Kidney (tissue), 22 donors: ENCODE measurements at places on chromosomes 11 and 22. TPM values are rescaled to one million over a fixed set of nuclear protein-coding genes. Genes with fewer than 3 reads are reported as not detected.

The LUZP2 gene
- 0.19 TPM for total RNA-seq

The C22orf23 gene
- total RNA-seq = 0.57 TPM

The KLHL35 gene
- 1.8 TPM for total RNA-seq

The ALX4 gene
- total RNA-seq = 0.16 TPM

The NTM gene
- 10.3 TPM for total RNA-seq

The MOGAT2 gene
- total RNA-seq = not detected

The MS4A14 gene
- total RNA-seq = 2.1 TPM

The FOSL1 gene
- total RNA-seq = 3.2 TPM

The SCGB1C1 gene
- not detected for total RNA-seq

The RRP8 gene
- total RNA-seq = 23.4 TPM

The KCTD14 gene
- 13.7 TPM for total RNA-seq

The MIOX gene
- total RNA-seq = 3.5 TPM

The APOL3 gene
- 43.7 TPM for total RNA-seq

The KDM4E gene
- not detected for total RNA-seq
